ENCODE measurements at places on chromosomes 3 and 15. TPM values are rescaled to one million over a fixed set of nuclear protein-coding genes. Genes with fewer than 3 reads are reported as not detected.

GRCh38 chr3:30702828-30703397 lies 96.5 kb downstream of the TGFBR2 start:
- H3K4me3 ChIP-seq: no peak overlapping the region
- H3K36me3 ChIP-seq: peaks cover 17% of the 10 kb centered on the region
- H3K27ac ChIP-seq: no peak overlapping the region
- H3K4me1 ChIP-seq: no peaks in the 10 kb centered on the region

DNA sequence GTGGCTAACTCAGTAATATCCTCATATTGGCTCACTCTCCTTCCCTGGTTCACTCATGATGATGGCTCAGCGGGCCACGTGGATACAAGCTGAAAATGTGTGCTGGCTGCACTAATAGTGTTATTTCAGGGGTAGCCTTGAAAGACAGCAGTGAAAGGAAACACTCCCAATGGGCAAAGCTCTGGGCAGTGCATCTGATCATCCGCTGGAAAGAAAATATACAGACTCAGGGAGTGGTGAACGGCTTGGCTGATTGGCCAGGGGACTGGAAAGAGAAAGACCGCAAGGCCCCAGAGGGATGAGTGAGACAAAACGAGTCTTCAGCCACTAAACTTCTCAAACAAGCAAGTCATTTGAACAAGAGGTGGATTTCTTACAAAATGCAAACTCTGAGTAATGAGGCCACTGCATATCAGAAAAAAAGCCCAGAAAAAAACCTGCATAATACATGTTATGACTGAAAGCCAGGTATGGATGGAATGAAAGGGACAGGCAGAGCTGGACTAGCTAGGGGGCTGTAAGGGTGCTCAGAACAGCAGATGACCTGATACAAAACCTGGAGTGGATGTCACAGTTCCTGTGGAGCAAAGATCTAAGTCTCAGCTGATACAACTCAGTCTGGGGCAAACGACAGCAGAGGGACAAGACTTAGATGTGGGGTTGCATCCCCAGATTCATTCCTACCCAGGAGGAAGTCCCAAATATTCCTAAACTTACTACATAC lies 33.3 kb downstream of the CMTM6 start:
- peaks cover 14% of the 10 kb centered on the region for H3K27me3 ChIP-seq
- H3K4me3 ChIP-seq: no peak overlapping the region
- no peaks in the 10 kb centered on the region for H3K4me1 ChIP-seq
- peaks cover 9% of the 10 kb centered on the region for H3K36me3 ChIP-seq
- no peak overlapping the region for H3K27ac ChIP-seq

GRCh38 chr3:125014570-125015179 lies 41.1 kb downstream of the HEG1 start:
- no peak for DNase-seq
- peaks cover 10% of the 10 kb centered on the region for H3K36me3 ChIP-seq
- H3K27ac ChIP-seq: no peak overlapping the region
- peaks cover 9% of the 10 kb centered on the region for H3K27me3 ChIP-seq
- peaks cover 18% of the 10 kb centered on the region for H3K4me1 ChIP-seq

- no peak overlapping the region for H3K4me3 ChIP-seq
- no peaks in the 10 kb centered on the region for H3K36me3 ChIP-seq
- H3K4me1 ChIP-seq: peaks cover 2% of the 10 kb centered on the region
- H3K27me3 ChIP-seq: peaks cover 5% of the 10 kb centered on the region
These were observed 133.7 kb upstream of the MB21D2 start for GRCh38 chr3:193051314-193051713.

GRCh38 chr3:169666376-169667165 lies 3.1 kb upstream of the MECOM start:
- peaks cover 1% of the 10 kb centered on the region for H3K36me3 ChIP-seq
- DNase-seq: peak; percentile 56
- H3K4me3 ChIP-seq: peak overlapping the region; percentile 85
- peaks cover 39% of the 10 kb centered on the region for H3K4me1 ChIP-seq
- H3K27me3 ChIP-seq: peaks cover 12% of the 10 kb centered on the region

DNA sequence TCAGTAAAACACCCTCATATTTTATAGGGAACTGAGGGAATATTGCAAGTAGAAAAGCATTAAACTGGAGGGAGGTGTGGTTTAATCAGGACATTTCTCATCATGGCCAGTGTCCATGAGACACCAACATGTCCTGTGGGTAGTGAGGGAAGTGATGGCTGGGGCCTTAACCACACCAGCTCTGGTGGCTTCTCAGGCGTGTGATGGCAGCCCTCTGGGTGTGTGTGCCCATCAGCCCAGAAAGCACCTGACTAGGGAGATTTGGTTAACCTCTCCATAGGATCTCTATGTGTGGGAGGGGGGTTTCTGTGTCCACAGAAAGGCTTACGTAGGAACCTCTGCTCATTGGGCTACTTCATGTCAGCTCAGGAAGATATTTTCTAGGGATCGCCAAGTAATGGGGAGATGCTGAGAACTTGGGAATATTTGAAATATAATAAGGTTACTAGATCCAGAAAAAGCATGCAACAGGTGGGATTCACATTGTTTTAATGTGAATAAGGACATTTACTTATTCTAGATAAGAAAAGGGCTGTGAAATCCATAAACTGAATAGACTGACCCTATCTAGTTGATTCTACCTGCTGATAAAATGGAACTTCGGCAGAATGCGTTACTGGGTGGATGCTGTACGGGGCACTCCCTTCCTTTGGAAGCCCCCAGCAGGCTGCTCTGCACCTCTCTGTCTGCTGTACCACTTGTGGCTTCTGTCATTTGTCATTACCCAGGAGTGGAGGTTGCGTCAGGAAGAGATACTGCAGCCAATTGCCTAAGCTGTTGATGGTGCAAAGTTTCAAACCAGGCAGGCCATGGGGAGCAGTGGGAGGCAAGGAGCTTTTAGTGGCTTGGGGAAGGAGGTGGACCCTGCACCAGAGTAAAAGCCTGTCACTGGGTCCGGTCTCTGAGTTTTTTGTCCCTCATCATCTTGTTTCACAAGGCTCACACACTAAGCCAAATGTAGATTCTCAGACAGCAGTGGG lies 21.5 kb downstream of the PDHB start:
- H3K4me3 ChIP-seq: no peak overlapping the region
- no peak for DNase-seq

GRCh38 chr15:47410247-47410646 lies 307.1 kb upstream of the SEMA6D start:
- H3K27me3 ChIP-seq: peaks cover 36% of the 10 kb centered on the region
- no peak for DNase-seq
- peaks cover 32% of the 10 kb centered on the region for H3K4me1 ChIP-seq

DNA sequence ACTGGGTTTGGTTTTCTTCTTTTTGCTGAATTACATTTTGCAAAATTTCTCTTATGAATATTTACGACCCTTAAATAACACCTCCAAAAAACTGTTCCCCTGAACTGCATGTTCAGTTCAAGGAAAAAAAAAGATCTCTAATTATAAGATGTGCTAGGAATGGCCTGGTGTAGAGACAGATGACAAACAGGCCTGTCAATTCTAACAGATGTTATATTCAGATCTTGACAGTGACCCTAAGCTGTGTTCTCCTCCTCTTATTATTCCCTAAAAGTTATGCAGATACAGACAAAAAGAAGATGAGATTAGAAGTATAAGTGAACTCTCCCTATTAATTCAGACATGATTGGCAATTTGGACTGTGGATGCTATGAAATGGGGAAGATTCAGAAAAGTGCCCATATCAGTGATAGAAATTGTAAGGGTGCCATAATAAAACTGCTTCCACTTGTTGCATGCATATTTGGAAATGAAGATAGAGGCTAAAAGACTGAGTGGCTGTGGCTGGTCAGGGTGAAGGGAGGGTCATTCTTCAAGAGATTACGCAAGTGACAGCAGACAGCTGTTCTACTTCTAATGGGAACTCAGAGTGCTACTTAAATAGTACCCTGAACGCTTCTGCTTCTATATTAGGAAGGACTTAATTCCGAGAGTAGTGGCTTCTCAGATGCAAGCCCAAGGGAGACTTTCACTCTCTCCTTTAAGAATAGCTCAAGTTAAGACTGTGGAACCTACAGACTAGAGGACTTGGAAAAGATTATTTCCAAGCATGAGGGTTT lies 75.5 kb downstream of the ADAMTS9 start:
- no peak for DNase-seq
- peaks cover 51% of the 10 kb centered on the region for H3K36me3 ChIP-seq
- peaks cover 38% of the 10 kb centered on the region for H3K4me1 ChIP-seq
- no peaks in the 10 kb centered on the region for H3K27me3 ChIP-seq
- peak overlapping the region; percentile 94 for H3K27ac ChIP-seq
- peak overlapping the region; percentile 25 for H3K4me3 ChIP-seq

- H3K4me3 ChIP-seq: no peak overlapping the region
- no peak for DNase-seq
- peaks cover 6% of the 10 kb centered on the region for H3K36me3 ChIP-seq
- peaks cover 12% of the 10 kb centered on the region for H3K4me1 ChIP-seq
- H3K27ac ChIP-seq: no peak overlapping the region
- H3K27me3 ChIP-seq: no peaks in the 10 kb centered on the region
These were observed 218.5 kb upstream of the STT3B start for GRCh38 chr3:31314258-31314657.

- H3K4me1 ChIP-seq: peaks cover 20% of the 10 kb centered on the region
- no peak for DNase-seq
- H3K36me3 ChIP-seq: peaks cover 2% of the 10 kb centered on the region
- H3K27me3 ChIP-seq: no peaks in the 10 kb centered on the region
These were observed 19.3 kb downstream of the IFT80 start for GRCh38 chr3:160379628-160380214.

GRCh38 chr15:60601098-60601497 lies 122.2 kb upstream of the ICE2 start:
- H3K27ac ChIP-seq: no peak overlapping the region
- no peak for DNase-seq
- H3K36me3 ChIP-seq: no peaks in the 10 kb centered on the region
- H3K27me3 ChIP-seq: no peaks in the 10 kb centered on the region
- H3K4me1 ChIP-seq: peaks cover 10% of the 10 kb centered on the region

DNA sequence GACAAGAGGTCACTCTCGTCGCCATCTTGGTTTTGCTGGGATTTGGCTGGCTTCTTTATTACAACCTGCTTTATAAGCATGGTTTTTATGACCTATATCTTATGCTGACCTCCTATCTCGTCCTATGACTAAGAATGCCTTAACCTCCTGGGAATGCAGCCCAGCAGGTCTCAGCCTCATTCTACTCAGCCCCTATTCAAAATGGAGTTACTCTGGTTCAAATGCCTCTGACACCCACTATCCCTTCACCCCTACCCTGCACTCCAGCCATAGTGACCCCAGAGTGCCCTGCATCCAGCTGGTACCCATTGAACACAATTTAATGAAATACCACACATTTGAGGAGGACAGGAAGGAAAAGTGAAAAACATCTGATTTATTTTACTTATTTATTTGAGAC lies 23.4 kb downstream of the METTL6 start:
- H3K4me3 ChIP-seq: no peak overlapping the region
- DNase-seq: no peak
- H3K36me3 ChIP-seq: peaks cover 2% of the 10 kb centered on the region
- no peak overlapping the region for H3K27ac ChIP-seq
- H3K4me1 ChIP-seq: no peaks in the 10 kb centered on the region
- no peaks in the 10 kb centered on the region for H3K27me3 ChIP-seq

DNA sequence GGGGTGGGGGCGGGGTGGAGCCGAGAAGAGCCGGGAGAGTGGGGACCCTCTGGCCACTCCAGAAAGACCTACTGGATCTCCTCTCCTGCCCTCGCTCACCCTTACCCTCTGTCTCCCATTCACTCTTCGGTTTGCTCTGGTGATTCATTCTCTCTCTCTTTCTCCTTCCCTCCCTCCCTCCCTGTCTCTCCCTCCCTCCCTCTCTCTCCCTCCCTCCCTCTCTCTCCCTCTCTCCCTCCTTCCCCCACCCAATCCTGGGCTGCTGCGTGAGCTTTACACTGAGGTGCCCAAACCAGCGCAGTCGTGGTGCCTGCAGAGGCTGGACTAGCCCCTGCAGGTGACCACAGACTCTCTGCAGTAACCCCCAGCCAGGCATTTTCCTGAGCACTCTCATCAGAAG lies 32.2 kb upstream of the ADAMTS17 start:
- H3K36me3 ChIP-seq: no peaks in the 10 kb centered on the region
- no peak overlapping the region for H3K27ac ChIP-seq
- peak overlapping the region; percentile 45 for H3K4me3 ChIP-seq
- H3K4me1 ChIP-seq: peaks cover 3% of the 10 kb centered on the region
- H3K27me3 ChIP-seq: peaks cover 46% of the 10 kb centered on the region

DNA sequence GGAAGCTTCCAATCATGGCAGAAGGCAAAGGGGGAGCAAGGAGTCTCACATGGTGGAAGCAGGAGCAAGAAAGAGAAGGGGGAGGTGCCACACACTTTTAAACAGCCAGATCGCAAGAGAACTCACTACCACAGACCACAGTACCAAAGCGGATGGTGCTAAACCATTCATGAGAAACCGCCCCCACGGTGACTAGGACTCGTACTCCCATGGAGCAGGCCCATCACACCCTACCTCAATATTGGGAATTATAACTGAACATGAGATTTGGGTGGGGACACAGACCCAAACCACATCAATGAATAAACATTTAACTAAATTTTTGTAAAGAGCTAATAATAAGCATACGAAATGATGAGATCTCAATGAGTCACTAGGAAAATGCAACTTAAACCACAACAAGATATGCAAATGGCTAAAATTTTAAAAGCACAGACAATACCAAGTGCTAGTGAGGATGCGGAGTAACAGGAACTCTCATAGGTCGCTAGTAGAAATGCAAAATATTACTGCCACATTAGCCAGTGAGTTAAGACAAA lies 10.0 kb downstream of the MRPS25 start:
- no peak overlapping the region for H3K4me3 ChIP-seq
- peaks cover 22% of the 10 kb centered on the region for H3K36me3 ChIP-seq
- H3K4me1 ChIP-seq: no peaks in the 10 kb centered on the region
- no peak for DNase-seq
- no peak overlapping the region for H3K27ac ChIP-seq

PIGZ gene
- total RNA-seq: 6.0 TPM

CDAN1 gene
- total RNA-seq: 46.1 TPM

SERPINI2 gene
- 1.8 TPM for total RNA-seq

ZMYND10 gene
- 0.86 TPM for total RNA-seq

GPR156 gene
- 0.41 TPM for total RNA-seq

ERC2 gene
- 34.8 TPM for total RNA-seq

All from progenitor cell of endocrine pancreas (in vitro differentiated cells).